ENCODE measurements at places on chromosomes 6 and 20.

GRCh38 chr6:164344801-164345291 is 930.3 kb downstream of the QKI start:
- DNase-seq = no peak

DNA sequence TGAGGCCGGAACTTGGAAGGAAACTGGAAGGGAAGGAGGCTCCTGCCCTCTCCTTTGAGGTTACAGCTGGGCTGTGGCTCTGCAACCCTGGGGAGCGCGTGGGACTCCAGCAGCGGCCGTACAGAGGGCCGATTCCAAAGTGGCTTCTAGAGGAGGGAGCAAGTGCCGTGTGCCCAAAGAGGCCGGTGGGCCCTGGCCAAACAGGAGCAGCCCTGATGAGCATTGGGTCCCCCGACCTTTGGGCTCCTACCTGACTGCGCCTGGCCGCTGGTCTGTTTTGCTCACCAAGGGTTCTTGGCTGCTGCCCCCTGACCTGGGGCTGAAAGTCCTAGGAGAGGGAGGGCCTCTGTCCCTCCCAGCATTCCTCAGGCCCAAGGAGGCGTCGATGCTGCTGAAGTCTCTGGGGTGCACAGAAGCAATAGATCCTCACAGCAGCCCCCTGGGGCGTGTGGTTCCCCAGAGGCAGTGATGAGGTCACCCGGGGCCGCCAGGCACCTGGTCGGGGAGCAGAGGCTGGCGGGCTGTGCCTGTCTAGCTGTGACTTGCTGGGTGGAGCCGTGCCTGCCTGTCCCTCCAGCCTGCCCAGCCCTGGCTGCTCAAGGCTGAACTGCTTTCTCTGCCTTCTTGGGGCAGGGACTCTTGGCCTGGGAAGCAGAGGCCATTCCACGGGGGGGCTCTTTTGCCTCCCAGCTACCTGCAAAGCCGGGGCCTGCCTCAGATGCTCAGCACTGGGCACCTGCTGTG is 9.8 kb downstream of the RBM38 start:
- no peak for DNase-seq

DNA sequence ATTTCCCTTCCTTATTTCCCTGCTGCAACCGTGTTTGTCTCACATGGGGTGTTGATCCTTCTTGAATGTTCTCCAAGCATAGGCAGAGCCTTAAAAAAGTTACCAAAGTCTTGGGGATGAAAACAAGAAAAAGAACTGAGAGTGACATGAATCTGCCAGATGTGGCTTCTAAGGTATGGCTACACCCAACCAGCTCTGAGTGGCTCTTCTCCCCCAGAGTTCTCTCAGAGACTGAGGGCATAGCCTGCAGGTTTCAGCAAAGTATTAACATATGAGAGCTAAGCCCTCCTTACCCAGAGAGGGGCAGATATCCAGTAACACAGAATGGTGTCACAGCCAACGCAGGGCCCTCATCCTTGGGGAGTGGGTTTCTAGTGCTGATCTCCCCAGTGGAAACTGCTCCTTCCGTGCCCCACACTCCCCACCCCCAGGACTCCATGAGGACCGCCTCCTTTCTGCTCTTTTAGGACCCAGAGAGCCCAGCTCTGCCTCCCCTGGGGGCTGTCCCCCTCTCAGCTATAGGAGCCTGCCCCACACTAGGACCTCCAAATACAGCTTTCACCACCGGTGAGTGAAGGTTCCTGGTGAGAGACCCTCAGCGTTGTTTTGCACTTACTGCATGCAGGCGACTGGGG is 23.3 kb upstream of the SGK2 start:
- no peak for DNase-seq

DNA sequence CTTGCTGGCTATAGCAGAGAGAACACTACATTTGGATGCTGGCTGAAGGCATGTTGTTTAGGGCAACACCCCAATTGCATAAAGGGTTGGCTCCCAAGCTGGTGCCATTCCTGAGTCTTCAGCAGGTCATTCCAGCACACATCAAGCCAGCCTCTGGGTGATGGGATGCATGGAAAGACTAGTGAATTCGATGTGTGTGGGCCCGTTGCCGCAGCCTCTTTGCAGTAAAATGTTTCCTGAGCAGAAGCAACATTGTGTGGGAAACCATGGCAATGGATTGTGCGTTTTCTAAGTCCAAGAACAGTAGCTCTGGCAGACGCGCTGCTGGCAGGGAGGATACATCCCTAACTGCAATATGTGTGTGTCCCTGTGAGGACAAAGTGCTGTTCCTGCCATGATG is 142.4 kb upstream of the SLC24A3 start:
- DNase-seq = no peak

All from M059J (cell line).